ENCODE measurements at places on chromosomes 3 and 15. TPM values are rescaled to one million over a fixed set of nuclear protein-coding genes. Genes with fewer than 3 reads are reported as not detected.

- DNase-seq: peak; percentile 16
These were observed 205.0 kb downstream of the ADAMTSL3 start for GRCh38 chr15:83858820-83859505.

The PYGO1 gene
- total RNA-seq: 1.9 TPM

DNA sequence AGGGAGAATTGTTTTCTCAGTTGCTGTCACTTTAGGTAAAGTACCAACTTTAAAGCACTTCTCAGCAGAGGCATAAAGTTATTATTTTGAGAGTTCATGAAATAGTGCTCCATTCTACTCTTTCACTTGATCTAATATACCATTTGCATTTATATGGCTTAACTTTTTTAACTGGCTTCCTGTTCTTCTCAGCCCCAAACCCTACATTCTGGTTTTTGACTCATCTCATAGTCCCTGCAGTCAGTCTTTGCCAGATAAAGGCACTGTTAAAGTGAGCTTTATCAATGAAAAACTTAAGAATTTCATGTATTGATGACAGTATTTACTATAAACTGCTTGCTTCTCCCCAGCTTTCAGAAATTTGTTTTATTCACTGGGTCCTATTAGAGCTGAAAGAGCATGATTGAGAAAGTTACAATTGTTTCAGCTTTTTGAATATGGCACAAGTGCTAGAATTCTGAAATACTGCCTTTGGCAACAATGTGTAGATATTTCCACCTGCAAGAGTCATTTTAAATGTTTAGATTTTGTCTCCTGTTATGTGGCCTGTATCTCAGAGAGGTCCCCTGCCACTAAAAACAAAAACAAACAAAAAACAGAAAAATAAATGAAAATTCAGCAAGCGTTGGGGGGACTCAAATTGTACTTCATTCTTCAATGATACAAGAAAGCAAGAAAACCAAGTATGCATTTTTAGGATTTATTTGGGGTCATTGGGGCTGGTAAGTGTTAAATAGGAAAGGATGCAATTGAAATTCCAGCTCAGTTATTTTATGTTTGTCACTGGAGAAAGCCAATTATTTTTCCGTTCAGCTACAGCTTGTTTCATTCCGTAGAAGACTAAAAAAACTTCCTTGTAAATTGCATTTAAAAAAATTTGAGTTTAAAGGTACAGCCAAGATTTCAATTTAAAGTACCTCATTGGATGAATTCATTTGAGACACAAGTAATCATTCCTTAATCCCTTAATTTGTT, 28.6 kb downstream of the TGFBR2 start:
- no peak for DNase-seq

DNA sequence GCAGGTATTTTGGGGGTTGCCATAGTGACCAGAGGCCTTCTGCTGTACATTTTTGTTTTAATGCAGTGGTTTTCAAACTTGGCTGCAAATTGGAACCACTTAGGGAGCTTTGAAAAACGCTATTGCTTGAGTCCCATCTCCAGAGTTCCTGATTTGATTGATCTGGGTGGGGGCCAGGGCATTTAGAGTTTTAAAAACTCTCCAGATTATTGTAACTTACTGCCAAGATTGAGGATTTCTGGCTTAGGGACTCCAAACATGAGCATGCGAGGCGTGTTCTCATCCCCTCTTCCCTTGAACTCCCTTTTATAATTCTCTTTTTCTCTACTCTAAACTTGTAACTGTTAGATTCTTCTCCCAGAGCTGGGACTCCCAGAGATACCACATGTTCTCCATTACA, 340.8 kb upstream of the SUCLG2 start:
- no peak for DNase-seq

DNA sequence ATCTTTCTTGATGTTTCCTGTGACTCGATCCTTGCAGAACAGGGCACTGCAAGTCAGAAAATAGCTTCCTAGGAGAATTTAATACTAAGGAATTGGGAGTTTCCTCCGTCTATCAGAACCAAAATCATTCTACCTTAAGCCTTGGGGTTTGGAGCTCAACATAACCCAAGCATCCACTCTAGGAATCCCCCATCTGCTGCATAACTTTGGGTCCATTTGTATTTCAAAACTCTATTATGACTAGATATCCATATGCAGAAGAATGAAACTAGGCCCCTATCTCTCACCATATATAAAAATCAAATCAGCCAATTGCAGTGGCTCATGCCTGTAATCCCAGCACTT, 61.7 kb upstream of the AKAP13 start:
- no peak for DNase-seq

DNA sequence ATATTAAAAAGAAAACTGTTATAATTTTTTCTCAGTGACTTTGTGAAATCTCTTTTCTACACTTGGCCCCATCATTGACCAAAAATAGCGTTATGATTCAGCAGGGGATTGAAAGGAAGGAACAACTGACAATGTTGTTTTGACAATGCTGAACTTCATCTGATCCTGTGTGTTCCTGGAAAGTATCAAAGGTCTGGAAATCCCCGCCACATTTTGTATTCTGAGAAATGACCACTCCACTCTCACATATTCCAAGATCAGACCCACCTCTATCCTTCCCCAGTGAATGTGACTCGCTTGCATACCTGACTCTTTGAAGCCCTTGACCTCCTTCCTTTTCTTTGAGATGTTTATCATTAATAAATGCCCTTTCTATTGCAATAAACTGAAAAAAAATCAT, 9.7 kb upstream of the RIOX2 start:
- DNase-seq: peak; percentile 15

- DNase-seq: no peak
These were observed 172.6 kb upstream of the PDZRN3 start for GRCh38 chr3:73797311-73797710.

- DNase-seq: no peak
These were observed 13.2 kb downstream of the PAK6 start for GRCh38 chr15:40252141-40252437.

DNA sequence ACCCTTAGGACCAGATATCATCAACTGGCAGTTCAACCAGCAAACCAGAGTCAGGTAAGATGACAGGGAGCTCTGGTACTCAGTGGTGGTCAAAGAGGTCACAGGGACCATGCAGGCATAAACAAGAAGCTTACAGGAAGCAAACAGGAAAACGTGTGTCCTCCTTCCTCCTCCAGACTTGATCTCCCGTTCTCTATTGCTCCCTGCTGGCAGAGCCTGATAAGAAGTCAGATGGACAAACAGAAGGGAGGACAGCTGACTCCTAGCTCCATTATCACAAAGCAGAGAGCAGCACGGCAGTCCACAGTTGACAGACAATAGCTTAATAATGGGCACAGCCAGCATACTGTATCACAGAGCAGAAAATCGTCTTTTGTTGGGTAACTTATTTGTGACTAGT, 156.5 kb upstream of the SLC2A2 start:
- DNase-seq: no peak

DNA sequence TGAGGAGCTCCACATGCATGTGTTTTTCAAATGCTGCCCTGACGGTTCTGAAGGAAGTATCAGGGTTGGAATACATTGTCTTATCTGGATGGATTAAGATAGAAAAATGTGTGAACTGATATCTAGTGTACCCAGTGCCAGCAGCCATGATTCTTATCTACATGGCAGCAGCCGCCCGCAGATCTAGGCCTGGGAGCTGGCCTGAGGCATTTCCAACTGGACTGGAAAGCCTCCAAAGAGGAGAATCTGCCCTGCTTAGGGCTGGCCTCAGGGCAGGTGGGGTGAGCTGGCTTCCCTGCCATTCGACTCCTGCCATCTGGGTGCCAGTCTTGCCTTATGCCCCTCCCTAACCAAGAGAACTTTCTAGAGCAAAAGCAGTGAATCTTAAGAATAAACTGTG, 125.8 kb downstream of the SSR3 start:
- no peak for DNase-seq

The PSMD2 gene
- total RNA-seq: 581 TPM

The LMCD1 gene
- 28.6 TPM for total RNA-seq

DNA sequence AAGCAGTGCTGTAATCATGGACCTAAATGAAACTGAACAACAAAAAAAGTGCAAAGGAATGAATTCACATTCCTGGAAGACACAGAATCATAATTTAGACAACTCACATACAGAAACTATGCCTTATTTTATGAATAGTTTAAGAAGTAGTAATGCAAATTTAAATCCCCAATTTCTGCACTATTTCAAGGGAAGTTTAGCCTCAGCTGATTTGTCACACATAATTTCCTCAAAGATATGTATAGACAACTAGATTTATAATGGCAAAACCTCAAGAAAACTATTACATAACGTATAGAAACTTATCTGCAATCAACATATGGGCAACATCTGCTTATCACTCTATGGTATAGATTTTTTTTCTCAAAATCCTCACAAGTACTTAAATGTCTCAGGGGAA, 7.8 kb upstream of the PTX3 start:
- DNase-seq: no peak

DNA sequence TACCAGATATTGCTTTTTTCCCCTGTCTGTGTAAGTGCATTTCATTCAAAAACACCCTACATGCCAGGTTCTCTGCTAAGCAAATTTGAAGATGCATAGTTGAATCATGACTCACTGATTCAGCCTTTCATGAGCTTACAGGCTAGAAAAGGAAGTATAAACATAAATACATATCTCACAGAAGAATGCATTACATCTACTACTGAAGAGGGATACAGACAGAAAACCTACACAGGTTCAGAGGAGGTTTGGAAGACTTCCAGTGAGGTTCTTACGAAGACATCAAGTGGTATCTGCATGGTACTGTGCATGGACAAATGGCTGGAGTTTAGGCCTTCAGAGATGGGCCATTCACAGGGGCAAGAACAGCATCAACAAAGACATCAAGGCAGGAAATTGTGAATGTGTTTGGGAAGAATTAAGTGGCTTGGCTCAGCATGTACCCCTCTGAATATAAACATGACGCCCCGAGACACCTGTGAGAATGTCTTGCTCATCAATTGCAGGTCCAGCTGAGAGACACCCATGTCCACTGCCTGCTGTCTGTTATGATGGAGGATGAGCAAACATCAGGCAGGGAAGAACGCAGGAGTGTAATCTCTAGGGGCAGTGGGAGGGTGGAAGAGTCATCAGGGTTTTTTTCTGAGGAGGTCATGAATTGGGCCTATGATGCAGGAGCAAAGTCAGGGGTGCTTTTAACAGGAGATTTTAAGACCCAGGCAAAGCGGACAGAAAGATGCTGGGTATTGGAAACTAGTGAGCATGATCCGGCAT, 105.1 kb upstream of the GALNT15 start:
- DNase-seq: peak; percentile 64

The CLDN1 gene
- 151 TPM for total RNA-seq

The ZNF774 gene
- 3.7 TPM for total RNA-seq

GRCh38 chr3:182895513-182896112, 84.7 kb downstream of the DCUN1D1 start:
- DNase-seq: no peak

The SPTSSB gene
- not detected for total RNA-seq

GRCh38 chr15:69812861-69813261, 284.9 kb downstream of the TLE3 start:
- no peak for DNase-seq

GRCh38 chr15:51866751-51867150, 37.3 kb downstream of the TMOD3 start:
- DNase-seq: peak; percentile 36

The CATSPER2 gene
- 5.8 TPM for total RNA-seq

The CISH gene
- total RNA-seq: 2.5 TPM

GRCh38 chr3:122217901-122218300, 34.4 kb downstream of the CASR start:
- DNase-seq: no peak

The CTXN2 gene
- not detected for total RNA-seq

GRCh38 chr15:76866008-76866407, 39.1 kb downstream of the SCAPER start:
- no peak for DNase-seq

GRCh38 chr15:76868740-76869139, 36.4 kb downstream of the SCAPER start:
- no peak for DNase-seq

DNA sequence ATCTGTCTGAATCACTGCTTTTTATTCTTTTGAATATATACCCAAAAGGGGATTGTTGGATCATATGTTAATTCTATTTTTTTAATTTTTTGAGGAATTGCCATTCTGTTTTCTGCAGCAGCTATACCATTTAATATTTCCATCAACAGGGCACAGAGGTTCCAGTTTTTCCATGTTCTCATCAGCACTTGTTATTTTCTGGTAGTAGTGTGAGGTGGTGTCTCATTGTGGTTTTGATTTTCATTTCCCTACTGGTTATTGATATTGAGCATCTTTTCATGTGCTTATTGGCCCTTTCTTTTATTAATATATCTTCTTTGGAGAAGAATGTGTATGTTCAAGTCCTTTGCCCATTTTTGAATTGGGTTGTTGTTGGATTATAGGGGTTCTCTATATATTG, 68.1 kb downstream of the PDE8A start:
- DNase-seq: no peak

The HOMER2 gene
- total RNA-seq: 22.1 TPM

- DNase-seq: no peak
These were observed 350.3 kb upstream of the DPPA4 start for GRCh38 chr3:109687626-109688025.

GRCh38 chr3:24483873-24484272, 10.8 kb downstream of the THRB start:
- no peak for DNase-seq

The ZBED2 gene
- 7.1 TPM for total RNA-seq

DNA sequence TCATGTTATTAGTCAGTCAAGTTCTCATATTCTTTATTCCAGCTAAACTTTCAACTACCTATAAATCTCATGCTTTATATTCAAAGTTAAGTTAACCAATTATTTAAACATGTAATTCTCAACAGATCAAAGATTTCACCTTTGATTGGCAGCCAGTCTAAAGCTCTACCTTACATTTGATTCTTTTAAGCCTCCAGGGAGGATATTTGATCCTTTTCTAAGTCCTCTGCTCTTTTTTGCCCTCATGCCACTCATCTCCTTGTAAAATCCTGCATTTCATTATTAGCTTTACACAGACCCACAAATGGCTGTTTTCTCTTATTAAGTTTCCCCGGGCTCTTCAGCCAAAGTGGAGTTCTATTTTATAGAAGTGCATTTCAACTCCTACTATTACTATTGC, 134.1 kb downstream of the NLGN1 start:
- DNase-seq: no peak

The SCN5A gene
- not detected for total RNA-seq

- DNase-seq: no peak
These were observed 113.9 kb downstream of the SRGAP3 start for GRCh38 chr3:9135526-9135925.

DNA sequence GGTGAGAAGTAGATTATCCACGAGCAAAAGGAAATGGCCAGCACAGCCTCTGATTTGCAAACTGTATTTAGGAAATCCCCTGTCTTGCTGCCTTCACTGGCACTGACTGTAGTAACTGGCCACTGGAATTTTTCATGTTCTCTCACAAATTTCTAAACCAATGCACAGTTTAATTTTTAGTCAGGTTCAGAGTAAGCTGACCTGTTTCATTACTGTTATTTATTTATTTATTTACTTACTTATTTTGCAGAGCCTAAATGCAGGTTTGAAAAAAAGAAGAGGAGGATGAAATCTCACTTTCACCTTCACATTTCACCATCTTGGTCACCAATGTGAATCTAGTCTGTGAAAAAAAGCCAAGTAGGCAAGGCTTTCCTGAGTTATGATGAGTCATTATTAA, 291.0 kb downstream of the PLOD2 start:
- DNase-seq: no peak

The CPN2 gene
- total RNA-seq: not detected

The DCLK3 gene
- not detected for total RNA-seq

All from Caki2 (cell line).